Stimulated activated CD4-positive, alpha-beta T cell treated with anti-CD3 and anti-CD28 coated beads, TNF-alpha, amount 100 ng/mL, for 1 hour (primary cell): ENCODE measurements at places on chromosomes 1 and 21.

DNA sequence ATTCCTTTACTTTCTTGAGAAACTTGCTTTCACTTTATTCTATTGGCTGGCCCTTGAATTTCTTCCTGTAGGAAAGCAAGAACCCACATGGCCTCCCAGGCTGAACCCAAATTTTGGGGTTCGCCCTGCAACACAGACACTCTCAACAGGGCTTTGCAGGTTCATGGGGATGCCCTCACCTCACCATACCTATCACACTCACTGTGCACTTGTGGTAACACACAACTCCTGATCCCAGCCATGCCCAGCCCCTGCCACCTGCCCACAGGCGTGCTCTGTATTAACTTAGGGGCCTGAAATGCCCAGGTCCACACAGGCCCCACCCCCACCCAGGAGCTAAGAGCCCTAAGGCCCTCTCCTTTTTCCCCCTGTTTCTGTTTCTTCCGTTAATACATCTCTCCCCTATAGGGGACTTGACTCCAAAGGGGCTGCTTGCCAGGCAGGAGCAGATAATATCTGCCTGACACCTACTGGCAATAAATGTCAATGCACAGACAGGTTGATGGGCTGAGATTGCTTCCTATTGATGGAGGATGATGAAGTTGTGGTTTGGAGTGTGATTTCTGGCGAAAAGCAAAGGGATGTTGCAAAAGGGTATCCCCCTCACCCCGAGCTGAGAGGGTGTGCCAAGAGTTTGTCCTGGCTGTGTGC is 171.5 kb downstream of the AJAP1 start:
- DNase-seq: no peak

DNA sequence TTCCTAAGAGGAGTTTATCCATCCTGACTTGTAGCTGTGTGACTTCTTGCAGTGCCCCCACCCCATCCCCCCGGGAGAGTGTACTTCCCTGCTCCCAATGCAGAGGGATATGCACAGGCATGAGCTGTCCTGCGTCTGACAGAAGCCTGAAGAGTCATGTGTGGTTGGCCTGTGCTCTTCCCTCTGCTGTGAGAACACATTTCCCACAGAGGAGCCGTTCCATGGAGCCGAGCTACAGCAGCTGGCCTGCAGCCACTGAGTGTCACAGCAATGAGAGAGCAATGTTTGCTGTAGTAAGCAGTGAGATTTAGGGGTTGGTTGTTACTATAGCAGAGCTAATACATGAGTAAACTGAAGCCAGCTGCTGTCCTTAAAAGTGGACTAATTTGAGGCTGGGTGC is 22.0 kb downstream of the PARS2 start:
- no peak for DNase-seq

GRCh38 chr1:152096931-152097330 is 8.1 kb upstream of the TCHHL1 start:
- no peak for DNase-seq

DNA sequence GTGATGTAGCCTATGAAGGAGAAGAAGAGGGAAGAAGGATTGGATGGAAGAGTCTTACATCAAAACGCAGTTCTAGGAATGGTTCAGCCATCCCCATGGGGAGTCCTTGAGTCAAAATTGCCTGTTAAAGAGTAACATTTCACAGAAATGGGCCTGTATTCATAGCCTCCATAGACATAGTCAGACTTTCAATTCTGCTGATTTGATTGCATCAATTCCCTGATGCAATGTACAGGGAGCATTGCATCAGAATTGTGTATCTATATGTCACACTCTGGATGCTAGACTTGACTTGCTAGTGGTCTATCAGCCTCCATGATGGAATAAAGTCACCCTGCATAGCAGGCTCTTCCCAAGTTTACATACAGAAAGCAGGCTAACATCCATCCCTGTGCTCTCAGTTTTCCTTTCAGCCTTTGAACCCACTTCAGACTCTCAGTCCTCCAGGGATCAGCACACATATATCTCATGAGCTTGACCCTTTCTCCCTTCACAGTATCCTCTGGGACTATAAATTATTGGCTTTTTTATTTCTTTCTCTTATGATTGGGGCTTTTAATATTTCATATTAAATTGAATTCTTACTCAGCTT is 1111.7 kb upstream of the B3GALT2 start:
- no peak for DNase-seq

- no peak for DNase-seq
Observed at GRCh38 chr1:111474521-111474920, 737 bp downstream of the C1orf162 start.

- DNase-seq: no peak
Observed at GRCh38 chr1:37035796-37036666, 1.7 kb upstream of the GRIK3 start.

DNA sequence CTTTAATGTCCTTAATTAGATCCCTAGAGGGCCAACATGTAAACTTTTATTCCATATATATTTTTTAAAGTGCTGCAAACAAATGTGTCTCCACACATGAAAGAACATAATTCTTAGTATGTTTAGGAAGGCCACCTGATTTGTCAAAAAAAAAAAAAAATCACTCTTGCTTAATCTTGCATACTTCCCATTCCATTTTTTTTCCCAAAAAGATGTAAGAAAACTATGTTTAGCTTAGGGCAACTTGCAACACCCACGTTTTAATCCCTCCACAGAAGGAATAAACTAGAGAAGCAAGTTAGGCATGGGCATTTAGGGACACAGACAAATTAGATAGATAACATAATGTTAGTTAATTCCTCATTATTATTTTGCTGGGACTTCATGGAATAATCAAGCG is 5.6 kb downstream of the YOD1 start:
- no peak for DNase-seq
